ENCODE measurements at places on chromosomes 11 and 22.

- DNase-seq = peak; percentile 16
Observed at GRCh38 chr11:2302896-2303626, 1.2 kb downstream of the TSPAN32 start.

- DNase-seq = no peak
Observed at GRCh38 chr22:24845041-24845898, 39.3 kb downstream of the SGSM1 start.

DNA sequence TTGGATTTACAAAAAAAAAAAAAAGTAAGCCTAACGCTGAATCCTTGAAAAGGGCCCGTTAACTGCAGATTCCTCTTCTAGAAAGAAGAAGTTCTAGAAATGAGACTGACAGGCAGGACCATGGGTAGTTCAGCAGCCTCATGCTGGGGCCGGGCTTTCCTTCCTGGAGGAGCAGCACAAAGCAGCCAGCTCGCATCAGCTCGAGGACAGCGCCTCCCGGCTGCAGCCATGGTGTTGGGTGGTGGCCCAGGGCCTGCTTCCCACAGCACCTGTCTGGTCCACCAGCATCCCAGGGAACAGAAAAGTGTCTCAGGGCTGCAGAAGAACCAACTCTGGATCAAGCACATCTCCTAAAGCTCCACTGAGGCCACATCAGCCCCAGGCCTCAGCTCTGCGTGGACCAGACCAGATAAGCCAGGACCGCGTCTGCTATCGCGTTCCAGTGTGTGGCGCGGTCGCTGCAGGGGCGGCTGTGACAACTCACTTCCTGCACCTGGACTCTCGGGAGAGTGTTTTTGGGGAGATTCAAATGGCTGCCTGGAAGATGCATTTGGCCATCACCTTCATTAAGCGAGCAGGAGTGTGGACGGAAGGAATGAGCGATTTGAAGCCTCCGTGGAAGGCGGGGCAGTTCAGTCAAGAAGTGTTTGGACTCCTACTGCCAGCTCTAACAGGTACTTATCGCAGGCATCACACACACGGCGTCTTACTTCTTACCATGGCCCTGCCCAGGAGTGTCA is 53.5 kb downstream of the MYH9 start:
- DNase-seq = peak; percentile 51

DNA sequence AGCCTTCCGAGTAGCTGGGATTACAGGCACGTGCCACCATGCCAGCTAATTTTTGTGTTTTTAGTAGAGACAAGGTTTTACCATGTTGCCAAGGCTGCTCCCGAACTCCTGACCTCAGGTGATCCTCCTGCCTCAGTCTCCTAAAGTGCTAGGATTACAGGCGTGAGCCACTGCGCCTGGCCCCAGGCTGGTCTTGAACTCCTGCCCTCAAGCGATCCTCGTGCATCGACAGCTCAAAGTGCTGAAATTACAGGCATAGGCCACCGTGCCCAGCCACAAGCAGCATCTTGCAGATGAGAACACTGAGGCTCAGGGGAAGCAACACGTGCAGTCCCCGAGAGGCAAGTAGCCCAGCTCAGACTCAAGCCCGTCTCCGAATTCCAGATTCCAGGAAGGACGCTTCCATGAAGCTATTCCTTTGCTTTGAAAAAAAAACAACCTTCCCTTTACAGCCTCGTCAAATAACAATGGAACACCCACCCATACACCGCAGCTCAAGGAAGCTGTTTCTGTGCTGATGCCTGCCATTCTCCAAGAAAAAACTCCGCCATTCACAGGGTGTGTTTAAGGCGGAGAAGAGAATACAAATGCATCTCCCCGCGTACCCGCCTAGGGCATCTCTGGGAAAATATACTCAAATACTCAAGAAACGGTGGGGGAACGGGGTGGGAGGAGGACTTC is 34.5 kb upstream of the PDGFB start:
- DNase-seq = no peak

DNA sequence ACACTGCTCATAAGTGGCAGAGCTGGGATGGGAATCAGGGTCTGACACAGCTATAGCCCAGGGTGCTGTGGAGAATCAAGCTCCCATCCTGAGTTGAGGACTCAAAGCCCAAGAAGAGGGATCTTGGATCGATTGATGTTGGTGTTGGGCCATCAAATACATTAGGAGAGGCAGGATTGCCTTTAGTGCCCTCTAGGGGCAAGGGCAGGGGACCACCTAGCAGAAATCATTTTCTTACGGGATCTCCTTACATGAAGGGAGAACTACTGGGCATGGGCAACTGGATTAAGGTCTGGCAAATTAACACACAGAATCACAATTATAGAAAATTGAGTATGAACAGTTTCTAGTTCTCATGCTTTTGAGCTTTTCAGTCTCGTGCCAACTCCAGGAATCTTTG is 24.9 kb upstream of the EMSY start:
- no peak for DNase-seq

DNA sequence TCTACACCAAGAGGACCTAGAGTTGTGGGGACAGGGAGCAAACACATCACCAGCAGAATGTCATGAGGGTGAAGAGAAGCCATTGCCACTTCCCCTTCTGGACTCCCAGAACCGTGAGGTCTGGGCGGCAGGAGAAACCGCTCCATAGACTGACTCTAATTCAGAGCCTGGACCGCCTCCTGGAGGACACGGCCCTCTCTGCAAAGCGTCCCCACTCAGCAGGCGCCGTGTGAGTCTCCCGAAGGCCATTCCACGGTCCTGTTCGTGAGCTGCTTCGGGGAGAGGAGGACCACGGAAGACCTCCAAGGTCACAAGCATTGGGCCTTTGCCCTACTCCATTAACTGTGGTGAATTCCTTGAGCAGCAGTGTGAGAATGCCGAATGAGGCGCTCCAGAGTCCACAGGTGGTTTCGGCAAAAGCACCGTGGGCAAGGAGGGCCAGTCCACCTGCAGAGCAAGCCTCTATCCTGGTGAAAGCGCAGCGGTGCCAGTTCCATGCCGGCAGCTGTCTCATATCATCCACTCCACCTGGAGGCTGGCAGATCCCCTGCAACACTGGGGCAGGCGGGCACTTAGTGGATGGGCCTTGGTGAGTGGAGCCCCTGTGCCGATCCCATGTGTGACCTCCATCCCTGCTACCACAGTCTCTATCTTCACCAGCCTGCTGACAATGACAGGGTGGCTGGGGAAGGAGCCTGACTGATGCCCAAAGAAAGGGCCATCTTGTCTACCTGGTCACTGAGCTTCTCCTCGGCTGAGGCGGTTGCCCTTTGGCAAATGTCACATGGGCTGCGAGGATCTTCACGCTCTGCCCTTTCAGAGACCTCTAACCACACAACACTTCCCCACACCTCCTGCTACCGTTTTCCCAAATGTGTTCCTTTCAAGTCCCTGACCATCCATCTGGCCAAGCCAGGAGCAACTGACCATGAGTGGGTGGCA is 7.5 kb downstream of the C11orf21 start:
- DNase-seq = no peak

DNA sequence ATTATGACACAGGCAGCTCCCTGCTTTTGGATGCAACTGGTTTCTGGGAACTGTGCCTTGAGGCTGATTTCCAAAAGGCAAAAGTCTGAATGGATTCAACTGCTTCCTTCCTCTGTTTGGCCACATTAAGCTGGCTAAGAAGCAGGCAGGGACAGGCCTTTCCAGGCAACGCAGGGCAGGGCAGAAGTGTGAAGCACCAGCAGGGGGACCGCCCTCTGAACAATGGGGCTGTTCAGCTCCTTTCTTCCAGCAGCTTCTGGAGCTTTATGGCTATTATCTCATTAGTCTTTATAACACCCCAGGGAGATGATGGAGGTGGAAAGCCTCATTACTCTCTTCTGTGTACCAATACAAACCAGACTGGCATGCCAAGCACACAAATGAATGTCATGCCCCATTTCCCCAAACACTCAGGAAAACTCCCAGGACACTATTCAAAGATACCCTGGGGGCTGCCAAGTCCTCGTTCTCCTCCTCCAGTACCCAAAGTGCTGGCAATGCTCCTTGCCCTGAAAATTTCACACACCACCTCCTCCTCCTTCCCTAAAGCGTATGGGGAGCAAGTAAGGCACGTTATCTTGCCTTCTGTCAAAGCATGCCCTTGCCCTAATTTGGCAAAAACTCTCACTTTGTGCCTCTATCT is 21.3 kb downstream of the MORC2 start:
- DNase-seq = no peak

- DNase-seq = no peak
Observed at GRCh38 chr11:91906871-91907624, 317.6 kb upstream of the FAT3 start.

DNA sequence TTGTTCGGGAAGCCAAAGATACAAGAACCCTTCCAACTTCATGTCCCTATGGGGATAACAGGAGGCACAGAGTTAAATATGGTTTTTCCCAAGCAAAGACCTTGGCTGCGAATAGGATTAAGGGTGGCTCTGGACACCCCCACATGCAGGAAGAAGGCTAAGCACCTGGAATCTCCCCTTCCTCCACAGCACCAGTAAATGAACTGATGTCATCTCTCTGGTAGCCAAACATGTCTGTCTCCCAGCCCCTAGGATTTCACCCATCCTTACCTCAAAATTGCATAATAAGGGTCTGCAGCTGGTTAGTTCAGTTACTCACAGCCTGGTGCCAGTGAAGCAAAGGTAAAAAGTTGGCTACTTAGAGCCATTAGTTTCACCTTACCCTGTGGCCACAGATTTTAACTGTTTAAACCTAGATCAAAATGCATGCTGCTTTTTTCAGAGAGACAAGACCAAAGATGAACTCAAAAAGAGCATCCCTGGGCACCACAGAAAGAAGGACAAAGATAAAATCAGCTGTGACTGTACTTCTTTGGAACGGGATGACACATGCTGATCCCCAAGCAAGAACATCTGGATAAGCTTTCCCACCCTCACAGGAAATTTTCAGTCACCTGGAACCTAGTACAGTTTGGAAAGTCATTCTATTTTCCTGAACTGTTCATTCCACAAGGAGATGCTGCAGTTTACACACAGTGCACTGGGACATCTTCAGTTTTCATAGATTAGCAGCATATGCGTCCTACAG is 77.2 kb upstream of the AKIP1 start:
- no peak for DNase-seq

DNA sequence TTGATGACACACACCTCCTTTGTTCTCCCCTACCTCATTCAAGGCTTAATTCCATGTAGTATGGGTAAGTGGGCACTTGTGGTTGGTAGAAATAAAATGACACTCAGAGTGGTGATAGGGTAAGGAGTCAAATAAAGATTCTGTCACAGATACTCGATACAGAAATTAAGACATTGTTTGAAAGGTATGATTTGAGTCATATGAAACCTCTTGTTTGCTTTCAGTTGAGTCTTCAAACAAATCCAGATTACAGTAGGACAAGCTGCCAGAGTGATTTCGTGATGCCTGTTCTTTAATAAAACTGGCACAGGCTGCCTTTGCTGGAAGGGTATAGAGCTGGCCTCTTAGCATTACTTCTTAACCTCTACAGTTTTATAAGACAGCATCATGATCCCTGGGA is 182.4 kb downstream of the SPON1 start:
- no peak for DNase-seq

GRCh38 chr11:120219232-120219937 is 8.6 kb downstream of the OAF start:
- DNase-seq = no peak

- DNase-seq = no peak
Observed at GRCh38 chr11:33898957-33899356, 7.1 kb upstream of the LMO2 start.

DNA sequence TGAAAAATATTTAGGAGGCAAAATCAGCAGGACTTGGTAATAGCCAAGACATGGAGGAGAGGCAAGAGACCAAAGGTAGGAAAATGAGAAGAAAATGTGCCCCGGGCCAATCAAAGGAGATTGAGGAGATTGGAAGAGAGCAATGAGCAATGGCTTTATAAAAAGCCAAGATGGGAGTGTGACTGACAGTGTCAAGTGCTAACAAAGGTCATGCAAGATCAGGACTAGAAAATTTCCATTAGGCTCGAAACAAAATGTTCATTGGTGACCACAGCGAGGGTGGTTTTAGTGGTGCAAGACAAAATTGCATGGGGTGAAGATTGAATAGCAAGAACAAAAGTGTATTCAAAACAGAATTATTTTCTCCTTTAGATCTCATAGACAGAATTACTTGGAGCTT is 45.2 kb upstream of the TBCEL start:
- DNase-seq = no peak

DNA sequence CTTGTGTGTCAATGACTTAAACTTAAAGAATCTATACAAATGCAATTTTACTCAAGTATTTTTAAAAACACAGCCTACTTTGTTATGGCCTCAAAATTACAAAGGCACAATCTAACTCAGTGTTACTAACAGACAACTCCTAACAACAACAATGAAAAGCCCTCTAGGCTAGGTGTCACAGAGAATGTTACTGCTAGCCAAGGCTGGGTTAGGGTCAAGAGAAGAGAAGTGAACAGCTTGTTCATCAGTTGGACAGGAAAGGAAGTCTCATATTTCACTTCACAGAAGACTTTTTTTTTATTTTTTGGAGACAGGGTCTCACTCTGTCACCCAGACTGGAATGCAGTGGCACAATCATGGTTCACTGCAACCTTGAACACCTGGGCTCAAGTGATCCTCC is 26.0 kb downstream of the CLDN25 start:
- no peak for DNase-seq

- DNase-seq = no peak
Observed at GRCh38 chr22:27137871-27138337, 480.5 kb downstream of the MIAT start.

GRCh38 chr11:73461335-73461840 is 85.2 kb downstream of the RELT start:
- no peak for DNase-seq

DNA sequence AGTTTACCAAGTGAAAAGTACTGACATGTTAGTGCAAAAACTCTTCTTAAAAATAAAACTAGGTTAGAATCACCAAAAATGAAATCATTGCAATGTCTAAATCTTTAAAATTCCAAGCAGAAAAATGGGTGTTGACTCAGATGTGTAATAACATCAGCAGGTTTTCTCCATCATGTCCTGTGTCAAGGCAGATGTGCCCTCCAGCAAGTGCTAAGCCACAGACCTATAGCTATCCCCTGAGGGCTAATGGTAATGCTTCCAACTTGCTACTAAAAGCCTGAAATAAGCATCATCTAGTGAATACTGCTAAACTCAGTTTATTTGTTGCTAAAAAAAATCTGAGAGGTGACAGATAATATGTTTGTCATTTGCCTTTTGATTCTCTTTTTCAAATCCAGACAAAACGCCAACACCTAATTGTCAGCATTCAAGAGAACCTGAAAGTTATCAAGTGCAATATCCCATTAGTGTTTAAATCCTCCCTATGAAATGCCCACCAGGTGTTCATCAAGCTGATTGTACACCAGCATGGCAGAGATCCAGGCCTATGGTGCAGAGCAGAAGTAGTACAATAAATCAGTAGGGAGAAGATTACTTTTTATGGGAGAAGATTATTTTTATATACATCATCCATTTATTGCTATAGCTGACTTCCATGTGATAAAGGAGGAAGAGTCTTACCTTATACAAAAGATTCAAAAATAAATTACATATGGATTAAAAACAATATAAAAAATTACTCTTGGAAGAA is 55.1 kb upstream of the SYT9 start:
- no peak for DNase-seq

DNA sequence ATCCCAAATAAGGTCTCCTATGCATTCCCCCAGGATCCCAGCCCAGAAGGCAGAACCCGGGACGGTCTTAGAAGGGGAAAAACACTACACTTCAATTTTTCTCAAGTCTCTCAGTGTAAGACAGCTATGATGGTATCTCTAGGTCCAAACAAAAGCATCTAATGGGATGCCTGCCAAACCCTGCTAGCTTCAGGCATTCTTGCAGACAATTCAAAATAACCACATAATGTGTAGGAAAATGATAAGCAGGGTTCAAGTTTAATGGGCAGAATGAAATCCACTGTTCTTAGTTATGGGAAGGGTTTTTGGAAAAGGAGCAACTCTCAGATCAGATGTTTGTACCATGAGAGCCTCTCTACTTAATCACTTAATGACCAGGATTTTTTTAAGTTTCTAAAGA is 119.8 kb upstream of the ANO1 start:
- no peak for DNase-seq

Data from colonic mucosa (tissue), 4 donors.